ENCODE measurements at places on chromosomes 1 and 21.

- no peak for DNase-seq
Observed at GRCh38 chr21:35922618-35923017, 137.7 kb downstream of the SETD4 start.

DNA sequence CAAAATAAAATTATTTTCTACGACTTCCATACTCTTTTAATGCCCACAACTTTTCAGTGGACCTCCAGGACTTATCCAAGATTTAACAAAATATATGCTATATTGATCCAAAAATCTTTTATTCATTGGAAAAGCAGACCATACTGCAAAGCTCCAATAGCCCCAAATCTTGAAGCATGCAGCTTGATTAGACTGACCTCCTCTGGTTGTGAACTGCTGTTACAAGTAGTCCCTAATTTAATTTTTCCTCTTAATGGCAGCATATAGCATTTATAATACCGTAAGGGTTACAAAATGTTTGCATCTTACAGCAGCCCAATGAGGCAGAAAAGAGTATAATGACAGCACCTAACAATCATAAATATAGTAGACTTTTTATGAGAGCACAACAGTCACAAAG lies 49.8 kb downstream of the TPR start:
- peak; percentile 11 for DNase-seq

- DNase-seq: peak; percentile 68
Observed at GRCh38 chr1:39898648-39899603, 2.8 kb downstream of the MYCL start.

GRCh38 chr1:55322842-55323241 lies 107.7 kb upstream of the USP24 start:
- no peak for DNase-seq

DNA sequence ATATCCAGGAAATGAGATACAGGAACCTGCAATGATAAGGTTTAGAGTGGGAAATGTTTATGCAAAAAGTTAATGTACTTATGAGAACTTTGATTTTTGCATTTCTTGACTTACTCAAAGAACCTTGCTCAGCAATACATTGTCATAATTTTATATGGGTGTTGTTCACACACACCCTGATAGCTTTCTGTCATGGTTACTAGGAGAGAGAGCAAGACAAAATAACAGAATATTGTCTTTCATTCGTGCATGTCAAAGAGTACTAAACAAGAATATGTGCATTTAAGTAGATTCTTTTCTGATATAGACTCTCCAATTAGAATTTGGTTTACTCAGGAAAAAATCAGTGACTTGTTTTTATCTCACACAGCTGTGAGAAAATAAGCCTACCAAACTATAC lies 27.5 kb upstream of the KCNA3 start:
- no peak for DNase-seq

DNA sequence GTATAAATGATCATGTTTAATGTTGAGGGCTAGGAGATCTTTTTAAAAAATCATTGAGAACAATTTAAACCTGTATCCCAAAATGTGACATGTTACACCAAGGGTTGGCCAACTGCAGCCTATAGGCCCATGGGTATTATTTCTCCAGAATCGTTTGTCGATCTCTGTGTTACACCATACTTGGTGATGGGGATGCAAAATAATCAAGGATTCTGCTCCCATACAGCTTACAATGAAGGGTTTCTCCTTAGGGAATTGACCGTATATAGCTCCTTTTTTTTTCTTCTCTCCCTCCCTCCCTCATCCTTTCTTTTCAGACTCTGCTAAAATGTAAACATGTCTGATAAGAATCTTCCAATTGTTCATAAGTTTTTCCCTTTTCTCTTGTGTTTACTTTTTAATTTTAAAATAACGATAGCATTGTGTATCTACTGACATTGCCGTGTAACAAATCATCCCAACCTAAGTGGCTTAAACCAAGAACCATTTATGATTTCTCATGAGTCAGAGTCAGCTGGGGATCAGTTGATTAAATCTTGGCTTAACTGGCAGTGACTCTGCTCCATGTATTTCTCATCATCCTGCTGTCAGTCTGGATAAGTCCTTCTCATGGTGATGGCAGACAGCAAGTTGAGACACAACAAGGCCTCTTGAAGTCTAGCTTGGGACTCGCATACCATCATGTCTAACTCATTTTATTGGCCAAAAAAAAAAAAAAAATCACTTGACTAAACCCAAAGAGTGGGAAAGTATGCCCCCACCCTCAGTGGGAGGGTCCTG lies 48.0 kb downstream of the MARK1 start:
- no peak for DNase-seq

All from GM03348 (cell line).